ENCODE measurements at places on chromosomes 6 and 20.
A peak's percentile ranks its signal among the peaks of the same experiment; 100 is the strongest.

DNA sequence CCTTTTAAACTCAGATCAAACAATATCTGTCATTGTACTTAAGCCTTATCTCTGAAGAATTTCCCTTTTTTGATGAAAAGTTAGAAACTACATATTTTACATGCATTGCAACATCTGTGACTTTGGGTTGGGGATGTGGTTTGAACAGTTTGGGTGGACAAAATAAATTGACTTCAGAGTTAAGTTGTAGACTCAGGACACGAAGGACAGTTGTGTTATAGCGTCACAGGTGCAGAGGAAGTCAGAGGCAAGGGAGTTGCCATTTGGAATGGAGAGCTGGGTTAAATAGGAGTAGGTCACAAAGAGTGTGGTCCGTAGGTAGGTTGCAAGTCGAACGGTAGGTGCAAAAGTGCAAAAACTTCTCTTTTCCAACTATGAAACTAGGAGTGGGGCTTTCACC, 46.0 kb downstream of the ZFAND3 start:
- no peak for DNase-seq

DNA sequence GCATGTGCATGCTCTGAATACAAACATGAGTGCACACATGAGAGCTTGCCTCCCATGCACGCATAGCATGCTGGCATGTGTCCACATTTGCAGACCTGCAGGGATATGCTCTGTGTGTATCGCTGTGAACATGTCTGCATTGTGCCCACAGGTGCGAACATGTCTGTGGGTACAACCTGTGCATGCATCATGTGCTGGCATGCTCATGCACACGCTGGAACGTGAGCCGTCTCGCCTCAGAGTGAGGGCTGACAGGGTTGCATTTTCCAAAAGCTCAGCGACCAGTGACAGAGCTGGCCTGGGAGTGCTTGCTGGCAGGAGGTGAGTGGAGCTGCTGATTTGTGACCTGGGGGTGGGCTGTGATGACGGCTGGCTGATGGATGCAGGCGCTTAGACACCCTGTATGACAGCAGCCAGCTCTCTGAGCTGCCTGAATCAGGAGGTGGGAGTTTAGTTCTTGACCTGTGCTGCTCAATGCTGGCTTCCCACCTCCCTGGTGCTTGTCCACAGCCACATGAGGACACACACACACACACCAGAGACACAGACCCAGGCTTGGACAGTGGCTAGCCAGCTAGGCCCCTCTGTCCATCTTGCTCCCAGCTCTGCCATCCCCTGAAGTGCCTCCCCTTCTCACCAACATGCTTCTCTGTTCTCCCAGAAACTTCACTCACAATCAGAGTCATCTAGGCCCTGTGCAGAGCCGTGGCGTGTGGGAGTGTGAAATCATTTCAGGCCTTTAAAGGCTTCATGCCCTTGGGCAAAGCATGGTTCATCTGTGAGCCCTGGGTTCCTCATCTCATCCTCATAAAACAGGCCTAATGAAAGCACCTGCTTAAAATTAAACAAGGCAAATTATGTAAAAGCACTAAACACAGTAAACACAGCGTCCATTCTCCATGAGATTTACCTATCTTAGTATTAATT, 51.4 kb downstream of the CD40 start:
- DNase-seq, result no peak

- DNase-seq, result no peak
Observed at GRCh38 chr6:41578217-41579087, 32.3 kb downstream of the FOXP4 start.

DNA sequence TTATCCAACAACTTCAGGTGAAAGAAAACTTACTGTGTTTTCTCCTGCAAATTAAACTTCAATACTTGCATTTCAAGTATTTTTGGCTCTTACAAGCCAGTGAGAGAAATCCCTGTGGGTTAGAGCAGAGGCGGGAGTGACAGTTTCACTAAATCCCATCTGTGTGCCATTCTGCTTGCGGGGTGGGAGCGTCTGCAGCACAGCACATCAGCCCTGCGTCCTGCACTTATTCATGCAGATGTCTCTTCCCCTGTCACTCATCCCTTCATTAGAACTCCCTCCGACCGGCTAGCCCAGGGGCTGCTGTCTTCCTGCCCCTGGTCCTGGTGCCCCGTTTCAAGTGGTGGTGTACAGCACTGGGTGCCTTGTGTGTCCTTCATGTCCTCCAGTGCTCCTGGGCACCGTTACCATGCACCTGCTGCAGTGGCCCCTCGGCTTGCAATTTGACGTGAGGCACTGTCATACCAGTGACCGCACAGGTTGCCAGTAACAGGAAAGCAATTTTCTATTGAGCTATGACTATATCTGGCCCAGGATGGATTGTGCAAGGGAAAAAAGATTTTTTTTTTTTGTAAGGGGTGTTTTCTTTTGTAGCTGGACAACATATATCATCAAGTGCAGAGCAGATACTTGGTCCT, 59.4 kb downstream of the INSM1 start:
- DNase-seq, result peak; percentile 6

GRCh38 chr6:84774157-84774984, 10.0 kb upstream of the TBX18 start:
- peak; percentile 38 for DNase-seq

DNA sequence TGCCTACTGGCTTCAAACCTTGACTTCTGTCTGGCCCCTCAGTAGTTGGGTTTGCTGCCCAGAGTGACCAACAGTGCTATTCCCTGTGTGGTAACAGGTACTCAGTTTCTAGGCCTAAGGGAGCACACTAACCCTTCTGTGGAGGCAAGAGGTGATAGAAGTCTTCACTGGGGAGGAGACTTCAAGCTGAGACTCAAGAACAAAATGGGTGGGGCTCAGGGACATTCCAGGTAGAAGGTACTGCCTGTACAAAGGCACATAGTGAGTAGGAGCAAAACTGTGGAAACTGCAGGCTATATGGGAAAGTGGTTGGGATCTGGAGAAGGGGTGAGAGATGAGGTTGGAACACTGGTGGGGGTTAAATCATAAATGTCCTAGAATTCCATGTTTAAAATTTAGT, 2.3 kb upstream of the SCAND1 start:
- no peak for DNase-seq

- DNase-seq, result peak; percentile 96
Observed at GRCh38 chr6:106520711-106521401, 108.4 kb downstream of the RTN4IP1 start.

GRCh38 chr6:119647309-119647708, 297.7 kb upstream of the MAN1A1 start:
- DNase-seq, result no peak

DNA sequence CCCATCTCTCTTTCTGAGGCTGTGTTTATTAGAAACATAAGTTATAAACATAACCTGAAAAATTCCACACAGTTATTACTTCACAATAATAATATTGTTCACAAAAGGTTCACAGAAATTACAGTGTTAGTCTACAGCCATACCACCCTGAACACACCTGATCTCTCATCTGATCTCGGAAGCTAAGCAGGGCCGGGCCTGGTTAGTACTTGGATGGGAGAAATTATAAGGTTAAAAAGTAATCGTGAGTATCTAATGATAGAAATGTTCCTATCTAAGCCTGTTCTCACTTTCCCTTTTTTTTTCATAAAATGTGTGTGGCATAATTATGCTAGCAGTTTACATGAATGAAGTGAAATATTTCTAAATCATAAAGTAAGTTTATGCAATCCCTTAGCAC, 647.8 kb downstream of the TBC1D32 start:
- no peak for DNase-seq

- no peak for DNase-seq
Observed at GRCh38 chr6:52893221-52893620, 16.3 kb downstream of the GSTA3 start.

- peak; percentile 30 for DNase-seq
Observed at GRCh38 chr6:13813621-13814175, 659 bp downstream of the MCUR1 start.

GRCh38 chr6:31645325-31645724, 7.1 kb downstream of the BAG6 start:
- no peak for DNase-seq

DNA sequence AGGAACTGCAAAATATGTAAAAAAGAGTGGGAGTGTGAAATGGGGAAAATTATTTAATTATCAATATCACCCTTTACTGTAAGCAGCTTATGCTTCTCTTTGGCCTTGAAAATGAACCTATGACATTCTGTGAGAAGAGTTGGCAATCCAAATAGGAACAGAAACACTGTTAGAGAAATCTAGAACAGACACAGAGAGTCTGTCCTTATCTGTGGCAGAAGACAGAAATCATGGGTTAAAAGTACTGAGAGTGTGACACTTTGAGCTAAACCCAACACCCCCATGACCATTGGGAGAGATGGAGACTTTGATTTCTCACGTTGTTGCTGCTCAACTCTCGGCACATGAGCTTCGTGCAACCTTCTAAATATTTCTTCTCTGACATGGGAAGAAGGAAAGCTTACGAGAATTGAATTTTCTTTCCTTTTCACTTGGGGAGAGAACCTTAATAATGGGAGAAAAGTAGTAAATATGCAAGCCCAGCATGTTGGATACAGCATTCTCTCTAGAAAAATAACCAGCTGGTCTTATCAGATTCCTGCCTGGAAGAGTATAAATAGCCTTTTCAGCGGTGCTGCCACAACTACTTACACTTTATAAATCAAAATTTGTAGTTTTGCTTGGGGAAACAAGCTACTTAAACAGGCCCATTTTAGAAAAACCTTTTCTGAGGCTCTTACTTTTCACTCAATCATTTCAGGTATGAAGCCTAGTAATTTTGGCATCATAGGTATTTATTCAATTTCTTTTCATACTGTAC, 49.4 kb upstream of the NOX3 start:
- no peak for DNase-seq

DNA sequence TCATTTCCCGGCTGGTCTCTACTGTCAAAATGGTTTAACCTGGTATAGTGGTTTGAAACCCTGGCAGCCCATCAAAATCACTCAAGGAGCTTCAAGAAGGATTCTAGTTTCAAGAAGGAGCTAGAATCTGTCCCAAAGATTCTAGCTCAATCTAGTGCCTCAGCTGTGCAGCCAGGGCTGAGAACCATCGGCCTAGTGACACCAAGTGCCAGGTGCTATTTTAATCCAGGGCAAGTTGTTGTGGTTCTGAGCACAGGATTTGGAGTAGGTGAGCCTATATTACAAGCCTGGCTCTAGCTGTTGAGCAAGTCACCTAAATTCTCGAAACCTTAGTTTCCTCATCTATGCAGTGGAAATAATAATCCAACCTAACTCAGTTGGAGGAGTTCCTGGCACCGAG, 3.7 kb downstream of the MOCS1 start:
- no peak for DNase-seq

DNA sequence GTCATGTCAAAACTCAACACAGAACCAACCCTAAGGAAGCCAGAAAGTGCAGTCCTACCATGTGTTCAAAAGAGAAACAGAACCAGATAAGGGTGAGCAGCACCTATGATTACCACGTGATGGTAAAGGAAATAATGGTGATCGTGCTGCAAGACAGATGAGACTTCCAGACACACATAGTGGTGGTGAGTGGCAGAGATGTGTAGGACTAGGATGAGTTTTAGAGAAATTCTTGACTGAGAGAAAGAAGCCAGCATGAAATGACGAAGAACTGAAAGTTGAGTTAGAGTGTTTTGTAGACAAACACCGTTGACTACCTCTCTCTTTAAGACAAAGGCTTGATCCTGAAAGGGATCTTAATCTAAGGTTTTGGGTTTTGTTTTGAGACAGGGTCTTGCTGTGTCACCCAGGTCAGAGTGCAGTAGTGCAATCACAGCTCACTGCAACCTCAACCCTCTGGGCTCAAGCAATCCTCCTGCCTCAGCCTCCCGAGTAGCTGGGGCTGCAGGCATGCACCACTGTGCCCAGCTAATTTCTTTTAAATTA, 10.6 kb upstream of the BTBD9 start:
- peak; percentile 16 for DNase-seq

GRCh38 chr6:111952821-111953540, 79.7 kb upstream of the FYN start:
- DNase-seq, result no peak

Data from activated CD4-positive, alpha-beta T cell treated with anti-CD3 and anti-CD28 coated beads, Interleukin-2, amount 50 U/mL, for 16 hours (primary cell).